ENCODE measurements at places on chromosomes 12 and 14.

GRCh38 chr12:126396536-126396935, 1331.3 kb downstream of the AACS start:
- DNase-seq: no peak

- DNase-seq: no peak
Observed at GRCh38 chr14:35682802-35683201, 126.3 kb downstream of the RALGAPA1 start.

- DNase-seq: no peak
Observed at GRCh38 chr12:85274315-85274651, 5.7 kb upstream of the ALX1 start.

GRCh38 chr12:19639781-19640415, 200.6 kb downstream of the AEBP2 start:
- no peak for DNase-seq

DNA sequence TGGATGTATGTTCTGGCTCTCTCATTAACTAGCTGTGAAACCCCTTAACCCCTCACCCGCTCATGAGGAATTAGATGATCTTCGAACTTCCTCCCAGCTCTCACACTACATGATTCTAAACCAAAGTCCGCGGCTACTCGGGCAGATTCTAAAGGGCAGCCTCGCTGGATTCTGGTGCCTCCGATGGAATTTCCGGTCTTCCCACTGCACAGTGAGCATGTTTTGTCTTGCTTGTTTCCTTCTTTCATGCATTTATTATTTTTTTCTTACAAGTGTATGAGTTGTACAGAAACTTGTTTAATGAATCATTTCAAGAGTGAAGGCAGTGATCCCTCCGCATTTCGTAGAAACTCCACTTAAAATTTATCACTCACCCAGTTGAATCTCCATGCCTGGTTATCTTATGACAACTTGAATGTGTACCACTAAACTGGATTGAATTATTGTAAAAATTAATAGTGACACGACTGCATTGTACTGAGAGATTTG, 4.5 kb upstream of the HCAR3 start:
- no peak for DNase-seq

- no peak for DNase-seq
Observed at GRCh38 chr12:544941-545635, 85.3 kb downstream of the B4GALNT3 start.

DNA sequence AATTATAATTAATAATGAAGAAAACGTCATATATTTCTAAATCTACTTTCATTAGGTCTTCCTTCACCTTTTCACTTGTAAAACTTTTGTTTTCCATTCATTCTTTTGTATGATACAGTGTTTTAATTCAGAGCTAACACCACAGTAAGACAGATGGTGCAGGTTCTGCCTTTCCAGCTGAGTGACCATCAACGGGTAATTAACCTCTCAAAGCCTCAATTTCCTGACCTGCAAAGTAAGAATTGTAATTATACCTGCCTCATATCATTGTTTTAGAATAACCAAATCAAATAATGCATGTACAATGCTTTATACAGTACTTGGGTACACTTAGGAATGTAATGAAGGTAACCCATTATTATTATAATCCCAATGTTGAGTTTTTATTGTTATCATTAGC, 157.6 kb downstream of the FOXA1 start:
- no peak for DNase-seq

DNA sequence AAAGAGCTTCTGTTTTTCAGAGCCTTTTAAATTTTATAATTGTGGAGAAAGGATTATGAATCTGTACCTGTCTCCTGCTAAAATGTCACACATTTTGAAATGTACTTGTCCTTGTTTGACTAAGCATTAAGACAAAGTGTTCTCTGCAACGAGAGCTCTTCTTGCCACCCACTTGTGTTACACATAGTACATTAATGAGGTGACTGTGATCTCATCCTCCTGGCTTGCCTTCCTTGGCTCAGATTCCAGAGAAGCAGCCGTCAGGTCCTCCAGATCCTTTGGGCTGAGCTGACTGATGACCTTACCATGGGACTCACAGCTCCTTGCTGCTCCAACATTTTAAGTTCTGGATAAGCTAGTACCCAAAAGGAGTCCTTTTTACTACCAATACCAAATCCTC, 81.4 kb downstream of the BBS10 start:
- DNase-seq: no peak

- no peak for DNase-seq
Observed at GRCh38 chr14:69268763-69269162, 8.8 kb downstream of the GALNT16 start.

DNA sequence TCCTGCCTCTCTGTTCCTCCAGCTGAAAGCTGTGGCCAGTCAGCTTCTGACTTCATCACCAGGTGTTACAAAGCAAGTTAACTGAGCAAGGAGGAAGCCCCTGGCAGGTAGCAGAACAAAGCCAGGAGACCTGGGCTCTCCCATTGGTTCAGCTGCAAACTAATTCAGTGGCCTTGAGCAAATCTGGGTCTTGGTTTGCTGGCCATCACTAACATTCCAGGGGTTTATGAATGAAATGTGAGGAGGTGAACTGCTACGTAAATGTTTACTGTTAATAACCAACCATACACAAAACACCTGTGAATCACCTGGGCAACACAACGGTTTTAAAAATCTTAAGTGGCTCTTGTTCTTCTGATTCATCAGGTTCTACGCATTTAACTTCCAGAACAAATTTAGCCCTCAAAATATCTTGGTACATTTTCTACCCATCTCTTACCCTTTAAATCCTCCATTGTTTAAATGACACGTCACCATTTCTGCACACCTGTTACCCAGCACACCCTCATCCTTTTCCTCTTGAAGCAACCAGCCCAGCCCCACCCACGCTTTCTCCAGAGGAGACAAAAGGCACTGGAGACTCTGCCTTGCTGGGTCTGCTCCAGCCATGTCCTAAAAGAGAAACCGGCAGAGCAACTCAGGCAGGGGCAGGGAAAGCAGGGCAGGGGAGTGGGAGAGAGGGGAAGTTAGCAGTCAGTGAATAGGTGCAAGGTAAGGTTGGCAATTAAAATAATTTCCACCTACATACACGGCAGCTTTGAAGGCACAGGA, 49.3 kb upstream of the TSPAN11 start:
- DNase-seq: no peak

DNA sequence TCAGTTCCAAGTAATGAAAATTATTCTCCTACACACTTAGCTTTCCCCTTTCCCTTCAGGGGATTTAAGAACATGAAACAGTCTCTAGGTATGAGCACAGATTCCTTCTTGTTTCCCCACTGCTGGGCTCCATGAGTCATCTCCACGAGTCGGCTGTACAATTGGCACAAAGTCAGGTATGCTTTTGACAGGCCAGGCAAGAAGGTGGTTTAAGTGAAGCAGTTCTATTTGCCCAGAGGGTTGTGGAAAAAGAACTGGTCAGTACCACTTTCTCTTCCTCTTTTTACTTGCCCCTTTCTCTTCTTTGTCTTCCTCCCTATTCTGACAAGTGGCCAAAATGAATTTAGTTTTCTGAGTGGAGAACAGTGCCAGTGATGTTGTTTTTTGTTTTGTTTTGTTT, 16.3 kb downstream of the DYNC1H1 start:
- DNase-seq: no peak

DNA sequence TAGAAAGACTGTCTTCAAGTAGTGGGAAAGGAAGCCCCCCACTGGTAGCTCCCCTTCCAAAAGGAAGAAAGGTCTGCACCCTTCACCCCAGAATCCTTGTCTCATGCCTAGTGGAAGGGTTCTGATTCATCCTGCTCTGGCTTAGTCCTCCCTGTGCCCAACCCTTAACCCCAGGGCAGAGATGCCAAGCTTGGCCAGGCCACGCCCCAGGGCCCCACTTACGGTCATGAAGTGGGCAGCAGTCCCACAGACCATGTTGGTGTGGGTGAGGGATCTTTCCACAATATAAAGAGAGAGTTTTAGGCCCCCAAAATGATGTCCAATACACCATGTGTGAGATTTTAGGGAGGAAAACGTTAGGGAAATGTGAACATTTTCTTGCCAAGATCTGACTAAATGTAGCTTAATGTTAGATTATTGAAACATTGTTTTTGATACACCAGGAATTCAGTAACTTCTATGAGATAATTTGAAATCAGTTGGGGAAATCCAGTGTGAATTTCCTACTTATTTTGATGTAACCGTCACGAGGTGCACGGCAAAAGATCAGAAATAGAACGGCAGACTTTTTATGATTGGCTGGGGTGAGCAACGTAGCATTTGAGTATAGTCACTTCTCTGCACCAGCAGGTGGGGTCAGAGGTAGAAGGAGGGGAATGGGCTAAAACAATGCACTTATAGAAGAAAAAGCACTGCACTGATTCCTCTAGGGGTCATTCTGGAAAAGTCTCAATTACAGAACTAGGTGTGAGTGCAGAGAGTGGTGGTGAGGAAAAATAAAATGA, 8.2 kb upstream of the SSPN start:
- DNase-seq: no peak
